RPMI8226 (cell line): ENCODE measurements at places on chromosomes 4 and X.

DNA sequence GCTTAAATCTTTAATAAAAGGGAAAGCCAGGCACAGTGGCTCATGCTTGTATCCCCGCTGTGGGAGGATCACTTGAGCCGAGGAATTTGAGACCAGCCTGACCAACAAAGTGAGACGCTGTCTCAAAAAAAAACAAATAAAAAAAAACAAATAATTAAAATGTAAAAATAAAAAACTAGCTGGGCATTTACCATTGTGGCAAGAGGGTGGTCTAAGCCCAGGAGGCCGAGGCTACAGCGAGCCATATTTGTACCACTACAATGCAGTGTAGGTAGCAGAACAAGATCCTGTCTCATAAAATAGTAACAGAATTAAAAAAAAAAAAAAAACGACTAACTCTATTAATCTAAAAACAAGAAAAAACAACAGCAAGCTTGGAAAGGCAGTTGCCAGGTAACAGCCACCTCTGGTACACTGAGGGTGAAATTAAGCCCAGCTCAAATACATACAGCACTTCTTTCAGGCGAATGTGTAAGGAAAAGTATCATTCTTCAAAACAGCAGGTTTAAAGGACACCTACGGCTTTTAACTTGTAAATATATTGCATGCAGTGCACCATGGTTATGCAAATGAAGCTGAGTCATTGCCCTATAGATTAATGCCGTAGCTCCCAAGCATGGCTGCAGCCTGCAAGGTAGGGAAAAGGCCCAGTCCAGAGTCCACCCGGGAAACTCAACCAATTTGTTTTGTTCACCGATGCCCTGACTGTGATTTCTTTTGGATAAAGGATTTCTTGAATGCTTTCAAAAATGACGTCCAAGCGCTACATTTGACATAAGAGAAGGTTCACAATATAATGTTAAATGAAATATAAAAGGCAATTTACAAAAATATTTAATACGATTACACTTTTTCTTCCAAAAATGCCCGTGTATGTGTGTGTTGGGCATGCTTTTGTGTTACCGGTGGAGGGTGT, 14.5 kb upstream of the TXLNG start:
- DNase-seq: no peak

- no peak for DNase-seq
Observed at GRCh38 chr4:154709550-154709949, 34.2 kb upstream of the LRAT start.

- DNase-seq: no peak
Observed at GRCh38 chrX:37287741-37288444, 61.3 kb upstream of the PRRG1 start.

- no peak for DNase-seq
Observed at GRCh38 chr4:15893962-15894361, 44.6 kb downstream of the FGFBP1 start.

- no peak for DNase-seq
Observed at GRCh38 chrX:48569958-48570357, 4.3 kb upstream of the RBM3 start.

GRCh38 chr4:89704651-89705395, 132.1 kb downstream of the SNCA start:
- no peak for DNase-seq

GRCh38 chr4:139028191-139028661, 12.6 kb downstream of the NOCT start:
- no peak for DNase-seq

DNA sequence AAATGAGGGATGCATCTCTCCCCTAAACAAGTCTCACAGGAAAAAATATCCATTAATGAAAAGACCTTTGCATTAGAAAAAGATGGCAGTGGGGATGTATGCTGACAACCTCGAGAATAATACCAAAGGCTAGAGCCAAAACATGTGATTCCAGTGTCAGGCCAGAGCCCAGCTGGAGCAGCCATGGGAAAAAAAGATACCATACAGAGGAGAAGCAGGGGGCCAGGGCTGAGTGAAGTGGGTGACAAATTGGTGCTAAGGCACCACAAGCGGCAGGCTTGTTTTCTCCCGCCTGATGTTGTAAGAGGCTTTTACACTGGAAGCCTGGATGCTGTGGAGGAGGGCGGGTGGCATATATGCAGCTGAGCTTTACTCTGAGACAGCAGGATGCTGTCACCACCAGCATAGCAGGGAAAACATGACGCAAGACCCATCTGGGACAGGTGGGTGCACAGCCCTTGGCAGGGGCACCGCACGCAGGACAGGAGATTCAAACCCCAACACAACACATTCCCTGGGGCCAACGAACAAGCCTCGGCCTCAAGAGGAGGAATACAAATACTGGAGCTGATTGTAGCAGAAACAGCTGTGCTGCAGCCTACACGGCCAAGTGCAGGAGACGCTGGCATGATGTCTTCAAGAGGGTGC, 91.9 kb downstream of the TSPAN5 start:
- no peak for DNase-seq

GRCh38 chr4:72827968-72828367, 241.5 kb downstream of the COX18 start:
- DNase-seq: no peak

DNA sequence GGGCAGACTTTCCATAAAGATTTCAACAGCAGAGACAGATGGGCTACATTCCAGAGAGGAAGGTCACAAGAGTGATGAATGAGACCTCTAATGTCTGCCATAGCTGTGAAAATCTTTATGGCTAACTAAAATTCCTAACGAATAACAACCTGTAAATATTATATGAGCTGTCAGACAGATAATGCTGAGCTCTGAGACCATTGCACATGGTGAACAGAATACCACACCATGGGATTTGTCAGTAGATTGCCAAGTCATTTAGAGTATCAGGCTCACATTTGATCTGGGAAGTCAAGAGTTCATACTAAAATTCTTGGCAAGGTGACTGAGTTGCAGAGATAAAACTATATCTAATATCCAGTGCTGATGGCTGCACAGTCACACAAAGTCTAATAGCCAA, 259.2 kb upstream of the FTHL17 start:
- no peak for DNase-seq

DNA sequence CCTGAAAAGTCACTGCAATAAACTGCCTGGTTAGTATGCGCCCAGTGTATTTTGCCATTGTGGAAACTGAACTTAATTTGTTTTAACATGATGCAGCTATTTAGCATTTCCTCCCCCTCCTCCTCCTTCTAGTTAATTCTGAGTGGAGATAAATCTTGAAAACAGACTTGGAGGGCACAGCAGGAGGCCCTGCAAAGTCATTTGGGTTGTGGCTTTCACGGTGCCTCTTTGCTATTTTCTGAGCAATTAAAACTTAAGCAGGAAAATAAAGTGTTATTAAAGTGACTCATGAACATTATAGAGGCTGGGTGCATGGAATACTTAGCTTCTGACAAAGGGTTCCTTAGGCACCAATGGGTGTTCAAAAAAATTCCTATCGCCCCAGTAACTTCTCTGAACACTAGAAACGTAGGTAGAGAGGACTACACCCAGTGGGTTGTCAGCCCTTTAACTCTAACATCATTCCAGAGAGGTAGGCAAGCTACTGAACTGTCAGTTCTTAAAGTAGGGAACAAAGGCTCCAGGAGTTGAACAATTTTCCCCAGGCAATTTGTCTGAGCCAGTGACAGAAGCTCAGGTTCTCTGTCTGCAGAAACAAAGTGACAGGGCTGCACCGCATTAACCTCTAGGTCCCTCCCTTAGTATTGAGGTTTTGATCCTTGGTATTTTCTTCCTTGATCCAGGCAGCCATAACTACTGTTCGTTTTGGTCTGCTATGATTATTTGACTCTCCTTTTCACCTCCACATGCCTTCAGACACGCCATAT, 158.3 kb upstream of the KIT start:
- DNase-seq: no peak

- DNase-seq: no peak
Observed at GRCh38 chrX:68826113-68826980, 2.5 kb upstream of the EFNB1 start.
